ENCODE measurements at places on chromosomes 12 and 14. TPM values are rescaled to one million over a fixed set of nuclear protein-coding genes. Genes with fewer than 3 reads are reported as not detected.
A peak's percentile ranks its signal among the peaks of the same experiment; 100 is the strongest.

Gene DIABLO
- 41.5 TPM for total RNA-seq

Gene PUS7L
- total RNA-seq: 3.1 TPM

Gene ADAM21
- 0.24 TPM for total RNA-seq

Gene CIROP
- total RNA-seq: not detected

Gene RBP5
- not detected for total RNA-seq

Gene POMT2
- total RNA-seq: 30.6 TPM

Gene EFS
- 0.31 TPM for total RNA-seq

DNA sequence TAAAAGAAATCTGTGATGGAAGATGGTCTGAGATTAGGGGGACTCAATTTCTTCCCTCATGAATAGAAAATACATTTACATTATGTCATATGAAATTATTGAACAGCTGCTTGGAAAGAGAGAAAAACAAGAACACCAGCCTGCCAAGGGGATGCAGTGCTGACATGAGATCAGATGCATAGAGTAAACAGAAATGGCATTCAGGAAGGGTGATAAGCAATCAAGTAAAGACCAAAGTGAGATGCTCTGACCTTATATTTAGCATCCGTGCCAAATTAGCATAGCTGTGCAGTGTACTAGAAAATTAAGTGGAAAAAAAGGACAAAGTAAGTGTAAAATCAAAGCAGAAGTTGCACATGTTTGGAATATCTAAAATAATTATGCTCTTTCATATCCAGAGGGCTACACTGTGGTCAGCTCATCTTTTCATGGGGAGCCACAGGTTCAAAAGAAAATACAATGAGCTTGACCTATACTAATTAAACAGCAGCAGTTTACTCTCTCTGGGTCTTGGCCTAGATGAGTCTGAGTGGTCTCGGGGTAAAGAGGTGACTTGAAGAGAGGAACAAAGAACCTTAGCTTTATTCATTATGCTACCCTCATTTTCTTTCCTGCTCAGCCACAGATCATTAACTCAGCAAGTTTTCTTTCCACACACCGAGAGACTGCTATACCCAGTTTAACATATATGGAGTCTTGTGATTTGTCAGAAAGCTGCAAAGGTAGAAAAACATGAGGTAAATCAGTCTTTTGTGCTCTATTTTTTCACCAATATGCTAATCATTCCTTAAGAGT lies 359.4 kb upstream of the FOXG1 start:
- no peak overlapping the region for H3K27ac ChIP-seq
- no peaks in the 10 kb centered on the region for H3K27me3 ChIP-seq
- no peaks in the 10 kb centered on the region for H3K4me1 ChIP-seq
- DNase-seq: no peak

DNA sequence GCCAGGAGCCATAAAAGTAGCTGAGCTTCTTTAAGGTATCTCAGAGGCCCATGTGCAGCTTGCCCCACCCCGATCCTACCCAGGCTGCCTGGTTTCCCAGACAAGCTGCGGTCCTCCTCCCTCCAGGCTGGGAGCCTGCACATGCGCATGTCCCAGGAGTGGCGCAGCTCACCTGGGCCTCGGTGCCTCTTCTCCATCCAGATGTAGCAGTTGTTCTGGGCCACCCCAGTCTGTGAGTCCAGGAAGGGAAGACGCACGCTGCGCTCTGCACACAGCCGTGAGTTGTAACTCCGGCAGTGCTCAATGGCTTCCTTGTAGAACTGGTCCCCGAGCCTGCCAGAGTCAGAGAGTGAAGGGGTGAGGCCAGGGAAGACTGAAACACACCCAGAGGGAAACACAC lies 122.3 kb downstream of the DPF3 start:
- H3K36me3 ChIP-seq: no peaks in the 10 kb centered on the region
- DNase-seq: no peak
- no peaks in the 10 kb centered on the region for H3K27me3 ChIP-seq
- H3K4me3 ChIP-seq: no peak overlapping the region

DNA sequence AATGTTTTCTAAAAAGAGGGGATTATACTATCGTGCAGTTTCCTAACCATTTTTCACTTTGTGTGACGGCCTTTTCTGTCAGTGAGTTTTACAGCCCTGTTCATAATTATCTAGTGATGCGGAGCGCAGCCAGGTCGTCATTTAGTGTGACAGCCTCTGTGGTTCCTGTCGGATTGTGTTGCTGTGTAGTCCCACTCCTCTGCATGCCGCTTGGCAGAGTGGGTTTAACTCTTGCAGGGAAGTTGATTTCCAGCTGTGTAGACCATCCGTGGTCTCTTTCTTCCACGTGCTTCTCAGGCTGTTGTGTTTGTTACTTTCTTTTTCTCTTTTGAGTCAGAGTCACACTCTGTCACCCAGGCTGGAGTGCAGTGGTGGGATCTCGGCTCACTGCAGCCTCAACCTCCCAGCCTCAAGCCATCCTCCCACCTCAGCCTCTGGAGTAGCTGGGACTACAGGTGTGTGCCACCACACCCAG lies 8.6 kb downstream of the RAN start:
- no peaks in the 10 kb centered on the region for H3K4me1 ChIP-seq
- H3K27ac ChIP-seq: no peak overlapping the region
- H3K27me3 ChIP-seq: no peaks in the 10 kb centered on the region
- no peak for DNase-seq
- no peak overlapping the region for H3K4me3 ChIP-seq

- H3K4me3 ChIP-seq: peak overlapping the region; percentile 16
- H3K27ac ChIP-seq: no peak overlapping the region
- peak; percentile 46 for DNase-seq
- no peaks in the 10 kb centered on the region for H3K36me3 ChIP-seq
- peaks cover 9% of the 10 kb centered on the region for H3K4me1 ChIP-seq
- peaks cover 73% of the 10 kb centered on the region for H3K27me3 ChIP-seq
Measured at GRCh38 chr12:119989731-119990381, 820 bp downstream of the BICDL1 start.

GRCh38 chr12:73307260-73307659 lies 1035.1 kb downstream of the TRHDE start:
- no peaks in the 10 kb centered on the region for H3K36me3 ChIP-seq
- no peaks in the 10 kb centered on the region for H3K27me3 ChIP-seq
- no peak for DNase-seq
- H3K4me3 ChIP-seq: no peak overlapping the region

GRCh38 chr14:69775012-69775411 lies 8.1 kb downstream of the SRSF5 start:
- peaks cover 85% of the 10 kb centered on the region for H3K36me3 ChIP-seq
- peaks cover 26% of the 10 kb centered on the region for H3K4me1 ChIP-seq
- no peaks in the 10 kb centered on the region for H3K27me3 ChIP-seq
- no peak for DNase-seq
- H3K4me3 ChIP-seq: no peak overlapping the region

- DNase-seq: no peak
- no peak overlapping the region for H3K4me3 ChIP-seq
- H3K27me3 ChIP-seq: no peaks in the 10 kb centered on the region
Measured at GRCh38 chr12:105431537-105432100, 101.1 kb downstream of the C12orf75 start.

DNA sequence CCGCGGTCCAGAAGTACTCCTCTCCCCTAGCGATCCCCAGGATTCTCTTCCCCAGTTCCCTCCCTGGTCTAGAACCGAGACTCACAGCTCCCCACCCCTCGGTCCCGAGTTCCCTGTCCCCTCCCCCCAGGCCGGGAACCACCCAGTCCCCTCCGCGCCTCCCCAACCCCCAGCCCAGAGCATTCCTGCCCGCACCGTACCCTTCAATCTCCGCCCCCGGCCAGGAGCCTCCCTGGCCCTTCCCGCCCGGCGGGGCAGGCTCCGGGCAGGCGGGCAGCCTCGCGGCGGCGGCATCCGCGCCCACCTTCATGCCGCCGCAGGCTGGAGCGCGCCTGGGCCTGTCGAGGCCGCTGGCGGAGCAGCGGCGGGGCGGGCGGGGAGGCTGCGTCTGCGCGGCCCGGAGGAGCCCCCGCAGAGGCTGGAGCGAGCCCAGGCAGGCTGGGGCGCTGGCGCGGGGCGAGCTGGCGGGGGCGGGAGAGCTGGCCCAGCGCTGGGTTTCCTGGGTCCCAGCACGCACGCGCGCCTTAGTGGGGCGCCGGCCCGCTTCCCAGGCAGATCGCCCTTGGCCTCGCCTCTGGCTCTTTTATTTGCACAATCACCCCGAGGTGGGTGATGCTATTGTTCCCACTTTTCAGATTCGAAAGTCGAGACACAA lies 22.2 kb upstream of the GPR132 start:
- peaks cover 19% of the 10 kb centered on the region for H3K27me3 ChIP-seq
- H3K4me1 ChIP-seq: peaks cover 6% of the 10 kb centered on the region
- H3K27ac ChIP-seq: no peak overlapping the region
- no peak for DNase-seq
- peak overlapping the region; percentile 46 for H3K4me3 ChIP-seq
- H3K36me3 ChIP-seq: no peaks in the 10 kb centered on the region

DNA sequence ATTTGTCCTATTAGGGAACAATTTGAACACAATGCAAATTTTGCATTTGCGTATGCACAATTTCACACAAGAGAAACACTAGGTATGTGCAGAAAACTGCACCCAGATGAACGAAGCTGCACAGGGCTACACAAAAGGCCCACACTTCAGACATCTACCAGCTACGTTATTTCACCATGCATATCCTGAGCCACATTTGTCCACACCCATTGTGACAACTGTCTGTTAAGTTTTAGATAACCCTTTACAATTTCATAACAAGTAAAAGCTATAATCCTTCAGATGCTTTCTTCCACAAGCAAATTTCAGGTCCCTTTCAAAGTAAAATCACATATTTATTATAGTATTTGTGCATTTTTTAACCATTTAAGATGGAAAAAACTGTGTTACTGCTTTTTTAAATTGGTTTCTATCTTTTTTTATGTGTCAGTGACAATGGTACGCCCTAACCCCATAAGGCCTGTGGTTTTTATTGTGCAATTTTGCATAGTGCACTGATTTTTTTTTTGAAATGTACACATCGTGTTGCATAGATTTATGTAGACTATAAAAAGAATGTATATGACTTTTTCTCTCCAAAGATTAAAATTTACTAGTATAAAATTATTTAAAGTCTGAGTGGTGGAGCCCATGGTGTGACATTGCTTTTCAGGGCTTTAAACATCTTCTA lies 87.8 kb upstream of the BTG1 start:
- H3K36me3 ChIP-seq: no peaks in the 10 kb centered on the region
- DNase-seq: no peak
- no peaks in the 10 kb centered on the region for H3K4me1 ChIP-seq
- no peak overlapping the region for H3K27ac ChIP-seq

DNA sequence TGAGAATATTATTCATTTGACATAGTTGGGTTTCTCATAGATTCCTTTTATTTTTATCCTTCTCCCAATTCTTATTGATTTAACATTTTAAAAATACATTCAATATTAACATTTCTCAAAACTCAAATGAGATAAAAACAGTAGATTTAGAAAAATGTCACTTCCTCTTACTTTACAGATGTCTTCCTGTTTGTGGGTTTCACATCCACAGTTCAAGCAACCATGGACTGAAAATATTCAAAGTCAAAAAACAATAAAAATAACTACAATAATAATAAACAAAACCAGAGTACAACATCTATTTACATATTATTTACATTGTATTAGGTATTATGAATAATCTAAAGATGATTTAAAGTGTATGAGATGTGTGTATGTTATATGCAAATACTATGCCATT lies 111.3 kb upstream of the SLC16A7 start:
- no peaks in the 10 kb centered on the region for H3K36me3 ChIP-seq
- no peak overlapping the region for H3K4me3 ChIP-seq
- DNase-seq: no peak

DNA sequence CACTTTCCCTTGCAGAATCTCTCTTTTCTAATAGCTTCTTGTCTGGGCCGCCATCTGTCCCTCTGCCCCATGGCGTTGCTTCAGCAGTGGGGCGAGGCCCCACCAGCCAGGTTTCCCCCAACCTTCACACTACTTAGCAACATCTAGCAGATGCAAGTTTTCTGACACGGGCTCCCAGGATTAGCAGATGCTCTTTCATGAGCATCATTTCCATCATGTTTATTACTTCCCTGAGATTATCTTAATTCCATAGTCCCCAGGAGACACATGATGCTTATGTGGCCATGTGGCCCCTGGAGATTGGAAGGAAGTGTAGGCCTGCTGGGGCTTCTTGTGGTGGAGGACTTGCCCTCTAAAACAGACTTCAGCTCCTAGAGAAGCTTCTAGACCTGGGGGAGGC lies 102.0 kb upstream of the MYL2 start:
- DNase-seq: no peak
- no peaks in the 10 kb centered on the region for H3K4me1 ChIP-seq
- no peak overlapping the region for H3K4me3 ChIP-seq
- H3K36me3 ChIP-seq: no peaks in the 10 kb centered on the region
- no peaks in the 10 kb centered on the region for H3K27me3 ChIP-seq

DNA sequence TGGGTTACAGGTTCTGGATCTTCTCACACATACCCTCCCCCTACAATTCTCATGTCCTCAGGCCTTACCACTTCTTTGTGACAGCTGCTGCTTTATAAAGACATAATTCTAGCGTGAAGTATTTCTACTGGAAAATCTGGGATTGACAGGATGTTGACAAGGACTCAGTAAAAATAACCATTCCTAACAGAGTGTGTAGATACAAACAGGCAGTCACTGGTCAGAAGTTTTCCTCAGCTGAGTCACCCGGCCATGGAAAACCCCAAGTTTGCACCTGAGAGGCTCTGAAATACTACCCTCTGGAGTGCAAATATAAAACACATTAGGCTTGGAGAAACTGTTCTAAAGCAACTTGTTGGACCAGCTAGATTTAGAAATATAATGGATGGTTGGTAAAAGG lies 54.4 kb downstream of the SPPL3 start:
- peak overlapping the region; percentile 89 for H3K27ac ChIP-seq
- DNase-seq: peak; percentile 50
- no peaks in the 10 kb centered on the region for H3K27me3 ChIP-seq
- no peak overlapping the region for H3K4me3 ChIP-seq
- peaks cover 81% of the 10 kb centered on the region for H3K4me1 ChIP-seq
- no peaks in the 10 kb centered on the region for H3K36me3 ChIP-seq

GRCh38 chr12:113461666-113462065 lies 10.0 kb downstream of the LHX5 start:
- H3K4me3 ChIP-seq: no peak overlapping the region
- H3K36me3 ChIP-seq: no peaks in the 10 kb centered on the region
- peaks cover 19% of the 10 kb centered on the region for H3K4me1 ChIP-seq
- H3K27me3 ChIP-seq: peaks cover 64% of the 10 kb centered on the region
- no peak for DNase-seq
- H3K27ac ChIP-seq: no peak overlapping the region

- H3K36me3 ChIP-seq: peaks cover 18% of the 10 kb centered on the region
- H3K27ac ChIP-seq: no peak overlapping the region
- no peaks in the 10 kb centered on the region for H3K27me3 ChIP-seq
- no peaks in the 10 kb centered on the region for H3K4me1 ChIP-seq
- DNase-seq: no peak
- H3K4me3 ChIP-seq: no peak overlapping the region
Measured at GRCh38 chr12:132133952-132134652, 10.0 kb downstream of the DDX51 start.

GRCh38 chr12:50934371-50934851 lies 17.9 kb upstream of the HIGD1C start:
- H3K27ac ChIP-seq: peak overlapping the region; percentile 88
- no peaks in the 10 kb centered on the region for H3K36me3 ChIP-seq
- no peak overlapping the region for H3K4me3 ChIP-seq
- DNase-seq: no peak
- H3K27me3 ChIP-seq: no peaks in the 10 kb centered on the region

DNA sequence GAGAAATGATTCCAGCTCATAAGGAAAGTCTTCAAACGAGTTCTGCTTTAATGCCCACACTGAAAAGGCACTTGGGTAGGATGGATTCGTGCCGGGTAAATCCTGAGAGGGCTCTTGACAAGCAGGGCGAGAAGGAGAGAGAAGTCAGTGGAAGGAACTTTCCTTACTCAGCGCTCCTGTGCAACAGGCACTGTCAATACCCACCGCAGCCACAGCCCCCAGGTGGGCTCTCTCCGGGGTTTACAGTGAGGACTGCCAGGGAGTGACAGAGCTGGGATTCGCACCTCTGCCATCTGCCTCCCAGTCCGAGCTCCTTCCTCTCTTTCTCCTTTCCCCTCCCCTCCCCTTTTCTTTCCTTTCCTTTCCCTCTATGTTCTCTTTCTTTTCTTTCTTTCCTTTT lies 118.7 kb downstream of the BEGAIN start:
- no peak overlapping the region for H3K4me3 ChIP-seq
- H3K27ac ChIP-seq: no peak overlapping the region
- no peaks in the 10 kb centered on the region for H3K27me3 ChIP-seq

Measured in gastrocnemius medialis (tissue), 4 donors.